ENCODE measurements at places on chromosomes 12 and 14. TPM values are rescaled to one million over a fixed set of nuclear protein-coding genes. Genes with fewer than 3 reads are reported as not detected.

The SLC35E3 gene
- polyA plus RNA-seq, result under 0.01 TPM

The MORN3 gene
- polyA plus RNA-seq, result not detected

GRCh38 chr14:56797569-56798446, 12.5 kb downstream of the OTX2 start:
- H3K27ac ChIP-seq, result no peak overlapping the region
- no peak for DNase-seq
- peak overlapping the region; percentile 29 for H3K4me3 ChIP-seq
- H3K36me3 ChIP-seq, result no peaks in the 10 kb centered on the region
- peaks cover 100% of the 10 kb centered on the region for H3K27me3 ChIP-seq

- no peak for DNase-seq
- H3K27ac ChIP-seq, result no peak overlapping the region
- no peaks in the 10 kb centered on the region for H3K36me3 ChIP-seq
- H3K4me1 ChIP-seq, result peaks cover under 1% of the 10 kb centered on the region
- no peak overlapping the region for H3K4me3 ChIP-seq
These were observed 160.8 kb upstream of the GZMB start for GRCh38 chr14:24794644-24795305.

GRCh38 chr14:55881577-55882241, 236.5 kb upstream of the PELI2 start:
- no peak overlapping the region for H3K4me3 ChIP-seq
- no peak overlapping the region for H3K27ac ChIP-seq
- H3K4me1 ChIP-seq, result peaks cover 7% of the 10 kb centered on the region
- DNase-seq, result no peak
- peaks cover 3% of the 10 kb centered on the region for H3K27me3 ChIP-seq
- H3K36me3 ChIP-seq, result no peaks in the 10 kb centered on the region

DNA sequence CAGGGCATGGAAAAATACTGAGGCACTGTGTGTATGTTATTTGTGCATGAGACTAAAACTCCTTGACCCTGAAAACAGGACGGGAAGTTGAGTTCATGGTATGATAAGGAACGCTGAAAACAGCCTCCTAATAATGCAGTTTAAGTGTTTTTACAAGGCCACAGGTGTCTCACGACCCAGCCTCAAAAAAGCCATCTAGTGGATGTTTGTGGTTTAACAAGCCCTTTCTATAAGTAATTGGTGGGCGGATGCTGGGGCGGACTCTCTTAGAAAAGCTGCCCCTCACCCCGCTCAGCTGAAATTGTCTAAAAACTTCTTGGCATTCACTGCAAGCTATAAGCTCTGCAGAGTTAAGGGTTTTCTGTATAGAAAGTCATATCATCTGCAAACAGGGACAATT, 184.5 kb downstream of the NUBPL start:
- H3K27ac ChIP-seq, result no peak overlapping the region
- no peaks in the 10 kb centered on the region for H3K4me1 ChIP-seq
- H3K36me3 ChIP-seq, result no peaks in the 10 kb centered on the region

GRCh38 chr12:54363047-54363446, 1.2 kb downstream of the GPR84 start:
- DNase-seq, result no peak
- H3K27me3 ChIP-seq, result no peaks in the 10 kb centered on the region
- no peak overlapping the region for H3K27ac ChIP-seq
- H3K36me3 ChIP-seq, result no peaks in the 10 kb centered on the region
- H3K4me1 ChIP-seq, result no peaks in the 10 kb centered on the region

DNA sequence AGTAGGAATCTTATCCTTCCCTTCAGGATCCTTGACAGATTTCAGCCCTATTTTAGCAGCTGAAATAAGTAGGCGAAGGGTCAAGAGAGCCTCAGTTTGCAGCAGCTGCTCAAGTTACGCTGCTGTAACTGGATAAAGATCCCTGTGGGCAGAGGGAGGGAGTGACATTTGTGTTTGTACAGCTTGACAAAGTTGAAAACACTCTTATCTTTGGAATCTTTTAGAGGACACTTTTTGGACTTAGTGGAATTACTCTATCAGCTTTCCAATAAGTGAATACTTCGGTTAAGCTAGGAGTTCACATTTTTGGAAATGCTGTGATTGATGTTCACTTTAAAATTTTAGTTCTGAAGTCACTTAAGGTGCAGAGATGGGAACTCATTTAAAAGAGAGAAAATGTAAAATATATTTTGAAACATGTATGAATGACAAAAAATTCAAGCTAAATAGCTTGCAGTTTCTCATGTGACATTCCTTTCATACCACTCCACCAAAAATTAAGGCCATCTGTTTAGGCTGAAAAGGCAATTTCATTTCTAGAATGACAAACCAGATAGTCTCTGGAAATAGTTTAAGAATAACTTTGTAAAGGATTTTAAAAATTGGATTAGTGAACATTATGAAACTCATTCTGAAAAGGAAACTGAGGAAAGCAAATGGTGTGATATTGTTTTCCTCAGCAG, 55.2 kb downstream of the SLC38A4 start:
- H3K4me1 ChIP-seq, result no peaks in the 10 kb centered on the region
- DNase-seq, result no peak
- H3K27ac ChIP-seq, result no peak overlapping the region
- H3K27me3 ChIP-seq, result no peaks in the 10 kb centered on the region

- no peaks in the 10 kb centered on the region for H3K27me3 ChIP-seq
- H3K4me1 ChIP-seq, result no peaks in the 10 kb centered on the region
- H3K36me3 ChIP-seq, result no peaks in the 10 kb centered on the region
These were observed 267.6 kb downstream of the ADGRD1 start for GRCh38 chr12:131221061-131221956.

All from sigmoid colon (tissue), 7 donors.